ENCODE measurements at places on chromosomes 5 and 9. TPM values are rescaled to one million over a fixed set of nuclear protein-coding genes. Genes with fewer than 3 reads are reported as not detected.
A peak's percentile ranks its signal among the peaks of the same experiment; 100 is the strongest.

- H3K27ac ChIP-seq, result no peak overlapping the region
- no peak overlapping the region for H3K4me3 ChIP-seq
Measured at GRCh38 chr5:142661957-142662356, 23.9 kb downstream of the FGF1 start.

DNA sequence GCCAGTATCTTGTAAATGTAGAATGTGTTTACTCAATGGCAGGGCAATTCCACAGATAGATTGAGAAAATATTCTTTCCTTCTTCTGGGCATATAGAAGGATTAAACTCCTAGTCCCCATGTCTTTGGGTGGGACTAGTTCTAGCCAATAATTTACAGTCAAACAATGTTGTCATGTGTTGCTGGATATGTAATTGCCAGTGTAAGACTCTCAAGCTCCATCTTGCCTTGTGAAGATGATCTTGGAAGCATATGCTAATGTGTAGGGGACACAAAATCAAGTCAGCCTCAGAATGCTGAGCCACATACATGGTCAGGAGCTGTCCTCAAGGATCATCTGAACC, 386.9 kb downstream of the CETN3 start:
- no peak overlapping the region for H3K27ac ChIP-seq
- DNase-seq, result no peak
- no peaks in the 10 kb centered on the region for H3K36me3 ChIP-seq
- H3K4me1 ChIP-seq, result no peaks in the 10 kb centered on the region

- H3K4me3 ChIP-seq, result peak overlapping the region; percentile 65
- H3K27me3 ChIP-seq, result peaks cover 24% of the 10 kb centered on the region
- no peak overlapping the region for H3K27ac ChIP-seq
Measured at GRCh38 chr5:58458743-58459145, 1.1 kb downstream of the PLK2 start.

GRCh38 chr9:706606-707459, 134.7 kb upstream of the DMRT1 start:
- H3K27ac ChIP-seq, result peak overlapping the region; percentile 76
- H3K27me3 ChIP-seq, result peaks cover 16% of the 10 kb centered on the region
- H3K4me1 ChIP-seq, result peaks cover 20% of the 10 kb centered on the region
- H3K36me3 ChIP-seq, result peaks cover 5% of the 10 kb centered on the region
- DNase-seq, result peak; percentile 54

The TMC1 gene
- total RNA-seq, result not detected

The SLC6A19 gene
- total RNA-seq, result not detected

DNA sequence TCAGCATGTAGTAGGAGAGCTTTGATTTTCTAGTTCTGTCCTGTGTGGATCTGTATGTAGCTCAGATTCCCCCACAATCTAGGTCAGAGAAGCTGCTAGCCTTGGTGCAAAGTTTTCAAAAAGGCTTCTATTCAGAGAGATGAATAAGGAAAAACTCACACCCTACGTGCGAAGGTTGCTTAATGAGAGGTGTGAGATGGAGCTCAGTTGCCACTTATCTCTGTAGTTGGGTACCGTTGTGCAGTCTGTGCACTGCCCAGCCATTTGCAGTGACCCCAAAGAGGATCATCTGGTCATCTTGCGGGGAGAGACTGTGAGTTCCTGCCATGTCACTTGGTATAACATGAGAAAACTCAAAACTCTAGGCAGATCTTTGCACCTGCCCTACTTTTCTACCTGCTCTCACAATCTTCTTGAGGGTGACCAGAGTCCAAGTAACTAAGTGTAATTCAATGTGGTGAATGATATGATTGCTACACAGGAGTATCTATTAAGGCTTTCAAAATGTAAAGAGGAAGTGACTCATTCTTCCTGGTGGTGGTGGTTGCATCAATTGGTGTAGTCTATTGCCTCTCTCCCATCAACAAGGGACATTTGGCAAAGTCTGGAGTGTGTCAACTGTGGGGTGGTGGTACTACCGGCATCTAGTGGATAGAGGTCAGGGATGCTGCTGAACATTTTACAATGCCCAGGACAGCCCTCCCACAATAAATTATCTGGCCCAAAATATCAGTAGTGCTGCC, 65.2 kb downstream of the TMC1 start:
- H3K36me3 ChIP-seq, result no peaks in the 10 kb centered on the region
- no peaks in the 10 kb centered on the region for H3K27me3 ChIP-seq
- peaks cover 34% of the 10 kb centered on the region for H3K4me1 ChIP-seq
- H3K27ac ChIP-seq, result peak overlapping the region; percentile 11

DNA sequence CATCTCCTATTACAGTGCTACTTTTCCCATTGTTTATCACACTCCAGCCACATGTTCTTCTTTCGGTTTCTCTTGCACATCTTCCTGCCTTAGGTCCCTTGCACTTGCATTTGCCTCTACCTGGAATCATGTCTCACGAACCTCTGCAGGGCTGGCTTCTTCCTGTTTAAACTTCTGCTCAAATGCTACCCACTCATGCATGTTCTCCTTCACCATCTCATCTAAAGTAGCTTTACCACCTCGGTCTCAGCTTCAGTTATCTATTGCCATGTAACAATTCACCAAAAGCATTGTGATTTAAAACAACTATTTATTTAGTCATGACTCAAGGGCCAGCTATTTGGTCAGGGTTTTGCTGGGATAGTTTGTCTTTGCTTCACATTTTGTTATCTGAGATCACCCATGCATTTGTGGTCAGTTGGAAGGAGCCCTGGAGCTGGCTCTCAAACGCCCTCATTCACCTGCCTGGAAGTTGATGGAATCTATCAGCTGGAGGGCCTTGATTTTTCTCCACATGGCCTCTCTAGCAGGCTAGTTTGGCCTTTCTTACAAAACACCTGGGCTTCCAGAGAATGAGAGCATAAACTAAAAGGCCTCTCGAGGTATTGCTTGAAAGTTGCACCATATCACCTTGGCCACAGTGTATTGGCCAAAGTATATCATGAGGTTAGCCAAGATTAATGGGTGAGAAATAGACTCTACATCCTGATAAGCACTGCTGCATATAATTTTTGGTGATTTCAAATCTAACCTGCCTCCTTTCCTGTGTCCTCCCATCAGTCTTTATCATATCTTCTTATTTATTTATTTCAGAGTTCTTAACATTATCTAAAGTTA, 21.4 kb downstream of the SPINK1 start:
- peaks cover 9% of the 10 kb centered on the region for H3K4me1 ChIP-seq
- no peak for DNase-seq
- no peak overlapping the region for H3K27ac ChIP-seq
- H3K27me3 ChIP-seq, result peaks cover 4% of the 10 kb centered on the region

The SPINK13 gene
- total RNA-seq, result not detected

GRCh38 chr9:111282845-111283244, 47.2 kb downstream of the OR2K2 start:
- H3K4me3 ChIP-seq, result no peak overlapping the region
- no peaks in the 10 kb centered on the region for H3K27me3 ChIP-seq
- DNase-seq, result no peak
- H3K4me1 ChIP-seq, result no peaks in the 10 kb centered on the region
- no peaks in the 10 kb centered on the region for H3K36me3 ChIP-seq

- no peak overlapping the region for H3K4me3 ChIP-seq
- DNase-seq, result peak; percentile 63
- peaks cover 10% of the 10 kb centered on the region for H3K4me1 ChIP-seq
Measured at GRCh38 chr9:96061293-96061987, 185.9 kb downstream of the ERCC6L2 start.

The ENTPD2 gene
- 0.34 TPM for total RNA-seq

GRCh38 chr9:19151425-19152159, 24.3 kb upstream of the PLIN2 start:
- H3K4me3 ChIP-seq, result no peak overlapping the region
- no peak for DNase-seq
- H3K27me3 ChIP-seq, result no peaks in the 10 kb centered on the region
- no peaks in the 10 kb centered on the region for H3K36me3 ChIP-seq

DNA sequence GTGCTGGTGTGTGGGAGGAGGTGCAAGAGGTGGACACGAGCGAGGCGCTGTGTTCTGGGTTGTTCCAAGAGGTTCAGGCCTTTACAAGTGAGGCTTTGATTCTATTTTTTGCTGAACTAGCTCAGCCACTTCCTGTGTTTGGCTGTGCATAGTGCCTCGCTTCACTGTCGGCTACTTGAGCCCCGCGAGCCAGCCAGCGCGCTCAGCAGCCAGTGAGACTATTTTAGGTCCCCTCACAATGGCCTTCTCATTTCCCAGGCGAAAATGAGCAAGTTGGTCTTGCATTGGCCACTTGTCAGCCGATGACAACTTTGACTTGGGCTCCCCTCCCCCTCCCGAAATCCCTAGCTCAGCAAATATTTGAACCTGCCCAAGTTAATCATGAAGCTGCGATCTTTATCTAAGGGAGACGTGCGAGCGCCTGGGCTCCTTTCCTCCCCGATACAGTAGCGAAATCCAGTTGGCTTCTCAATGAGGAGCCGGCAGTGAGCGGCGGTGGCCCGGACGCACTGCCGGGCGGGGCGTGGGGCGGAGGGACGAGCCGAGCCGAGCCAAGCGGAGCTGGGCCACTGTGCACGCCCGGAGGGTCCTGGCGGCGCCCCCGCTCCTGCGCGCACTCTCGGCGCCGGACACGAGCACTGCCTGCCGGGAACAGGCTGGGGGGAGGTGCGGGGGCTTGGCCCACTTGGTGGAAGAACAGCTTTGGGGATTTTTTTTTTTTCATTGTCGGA, 72.6 kb downstream of the PIK3R1 start:
- H3K36me3 ChIP-seq, result peaks cover 60% of the 10 kb centered on the region
- H3K4me3 ChIP-seq, result peak overlapping the region; percentile 84
- peaks cover 78% of the 10 kb centered on the region for H3K4me1 ChIP-seq
- DNase-seq, result peak; percentile 76
- H3K27ac ChIP-seq, result peak overlapping the region; percentile 96

DNA sequence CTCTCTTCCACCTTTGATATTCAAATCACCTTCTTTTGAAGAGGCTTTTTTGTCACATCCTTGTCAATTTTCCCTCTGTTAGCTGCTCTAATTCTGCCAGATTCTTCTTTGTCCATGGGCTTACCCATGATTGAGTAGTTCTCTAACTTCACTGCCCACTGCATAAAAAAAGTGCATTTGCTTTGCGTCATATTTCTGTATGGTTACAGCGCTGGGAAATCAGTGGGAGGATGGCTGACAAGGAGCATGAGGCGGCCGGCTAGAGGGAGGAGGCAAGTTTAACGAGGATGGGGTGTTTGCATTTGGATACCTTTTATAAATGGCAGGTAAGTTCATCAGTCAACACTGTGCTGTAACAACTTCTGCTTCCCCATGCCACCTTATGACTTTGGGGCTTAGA, 116.5 kb upstream of the LHFPL2 start:
- no peak overlapping the region for H3K4me3 ChIP-seq
- no peak overlapping the region for H3K27ac ChIP-seq
- DNase-seq, result no peak
- no peaks in the 10 kb centered on the region for H3K27me3 ChIP-seq

DNA sequence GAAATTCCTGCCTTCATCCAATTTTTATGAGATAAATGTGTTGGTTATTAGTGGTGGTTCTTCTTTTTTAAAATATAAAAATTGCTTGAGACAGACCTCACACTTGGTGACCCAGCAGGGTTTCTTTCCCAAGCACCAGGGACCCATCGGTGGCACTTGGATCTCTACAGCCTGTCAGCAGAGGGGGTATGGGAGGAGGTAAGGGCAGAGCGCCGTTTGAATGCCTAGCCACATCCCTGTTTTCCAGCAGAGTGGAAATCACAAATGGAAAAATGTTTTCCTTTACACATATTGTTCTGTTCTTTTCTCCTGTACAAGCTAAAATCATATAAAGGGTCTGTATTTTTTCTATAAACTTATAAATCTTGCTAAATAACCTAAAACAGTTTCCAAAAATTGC, 248.0 kb downstream of the NR3C1 start:
- no peak for DNase-seq
- peaks cover 8% of the 10 kb centered on the region for H3K36me3 ChIP-seq
- no peaks in the 10 kb centered on the region for H3K4me1 ChIP-seq
- no peak overlapping the region for H3K4me3 ChIP-seq
- H3K27me3 ChIP-seq, result no peaks in the 10 kb centered on the region

DNA sequence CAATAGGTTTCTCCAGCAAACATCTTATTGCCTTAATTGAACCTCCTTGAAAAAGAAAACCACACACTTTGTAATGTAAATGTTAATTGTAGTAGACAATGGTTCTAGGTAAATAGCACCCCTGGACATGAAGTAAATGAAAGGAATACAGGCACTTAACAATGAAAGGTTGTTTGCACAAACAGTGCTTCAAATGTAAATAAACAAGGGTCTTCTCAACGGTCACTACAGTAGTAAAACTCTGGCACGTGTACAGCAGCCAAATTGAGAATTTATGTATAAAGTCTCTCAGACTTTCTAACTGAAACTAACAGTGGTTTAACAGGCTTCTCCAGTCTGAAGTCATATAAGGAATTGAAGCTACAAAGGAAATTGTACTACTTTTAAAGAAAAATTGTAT, 218.3 kb downstream of the MEF2C start:
- peaks cover 79% of the 10 kb centered on the region for H3K27me3 ChIP-seq
- peaks cover 41% of the 10 kb centered on the region for H3K4me1 ChIP-seq
- peaks cover 3% of the 10 kb centered on the region for H3K36me3 ChIP-seq
- H3K27ac ChIP-seq, result no peak overlapping the region
- no peak for DNase-seq

DNA sequence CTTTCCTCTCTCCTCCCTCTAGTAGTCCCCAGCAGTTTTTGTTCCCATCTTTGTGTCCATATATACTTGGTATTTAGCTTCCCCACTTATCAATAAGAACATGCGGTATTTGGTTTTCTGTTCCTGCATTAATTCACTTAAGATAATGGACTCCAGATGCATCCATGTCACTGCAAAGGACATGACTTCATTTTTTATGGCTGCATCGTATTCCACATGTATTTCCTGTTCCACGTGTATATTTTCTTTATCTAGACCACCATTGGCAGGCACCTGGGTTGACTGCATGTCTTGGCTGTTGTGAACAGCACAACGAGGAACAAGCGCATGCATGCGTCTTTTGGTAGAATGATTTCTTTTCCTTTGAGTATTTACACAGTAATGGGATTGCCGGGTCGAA, 6.2 kb downstream of the ZNF79 start:
- H3K36me3 ChIP-seq, result peaks cover 57% of the 10 kb centered on the region
- DNase-seq, result no peak
- no peaks in the 10 kb centered on the region for H3K27me3 ChIP-seq
- peaks cover 25% of the 10 kb centered on the region for H3K4me1 ChIP-seq

GRCh38 chr5:15796557-15796956, 296.6 kb downstream of the FBXL7 start:
- no peaks in the 10 kb centered on the region for H3K27me3 ChIP-seq
- H3K4me1 ChIP-seq, result no peaks in the 10 kb centered on the region
- DNase-seq, result no peak
- H3K4me3 ChIP-seq, result no peak overlapping the region
- no peaks in the 10 kb centered on the region for H3K36me3 ChIP-seq

DNA sequence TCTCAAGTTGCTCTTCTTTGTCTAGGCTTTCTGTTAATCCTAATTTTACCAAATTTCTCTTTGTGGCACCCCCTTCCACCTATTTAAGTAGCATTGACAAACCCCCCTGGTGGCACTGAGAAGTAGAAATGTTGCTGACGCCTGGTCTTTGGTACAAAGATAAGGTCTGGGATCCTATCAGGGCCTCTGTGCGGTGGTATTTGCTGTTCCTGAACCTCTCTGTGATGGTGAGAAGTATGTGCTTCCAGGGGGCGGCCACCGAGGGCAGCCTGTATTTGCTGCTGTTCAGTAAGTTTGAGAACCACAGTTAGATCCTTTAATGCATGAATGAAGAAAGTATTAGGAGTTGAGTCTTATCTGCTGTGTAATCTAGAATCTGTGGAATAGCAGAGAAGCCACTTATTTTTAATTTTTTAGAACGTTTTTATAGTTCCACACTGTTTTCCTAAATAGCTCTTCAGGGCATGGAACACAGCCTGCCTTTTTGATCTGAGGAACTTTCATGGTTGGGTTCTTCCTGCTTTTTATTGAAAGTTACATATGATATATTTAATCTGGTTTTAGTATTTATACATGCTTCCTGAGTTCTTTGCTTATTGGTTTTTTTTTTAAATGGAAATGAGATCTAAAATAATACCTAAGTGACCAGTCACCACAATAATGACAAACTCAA, 124.2 kb downstream of the TRIO start:
- no peak for DNase-seq
- H3K27ac ChIP-seq, result no peak overlapping the region
- H3K4me1 ChIP-seq, result peaks cover 9% of the 10 kb centered on the region
- H3K36me3 ChIP-seq, result no peaks in the 10 kb centered on the region
- H3K27me3 ChIP-seq, result peaks cover 30% of the 10 kb centered on the region

All from activated CD8-positive, alpha-beta T cell treated with anti-CD3 and anti-CD28 coated beads, Interleukin-2, amount 10 ng/mL, durations not matched to agents 7 days and 5 days (primary cell).